Sigmoid colon (tissue), 7 donors: ENCODE measurements at places on chromosomes 12 and 14. TPM values are rescaled to one million over a fixed set of nuclear protein-coding genes. Genes with fewer than 3 reads are reported as not detected.

POTEM gene
- not detected for total RNA-seq

ADGRD1 gene
- total RNA-seq: 11.4 TPM

DNA sequence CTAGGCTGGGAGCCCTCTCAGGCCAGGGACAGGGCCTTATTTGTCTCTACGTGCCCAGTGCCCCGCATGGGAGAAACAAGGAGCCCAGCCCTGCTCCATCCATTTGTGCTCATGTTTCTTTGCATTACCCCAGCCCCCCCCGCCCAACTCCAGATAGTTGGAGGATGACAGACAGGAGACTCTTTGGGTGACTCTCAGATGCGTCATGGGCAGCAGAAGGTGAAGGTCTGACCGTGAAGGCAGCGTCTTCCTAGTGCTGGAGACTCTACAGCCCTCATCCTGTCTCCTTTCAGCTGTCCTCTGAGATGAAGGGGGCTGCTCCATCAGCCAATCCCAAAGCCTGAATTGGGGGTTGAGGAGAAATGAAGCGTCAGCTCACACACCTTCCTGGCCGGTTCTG is 283 bp upstream of the PSMB11 start:
- no peak for DNase-seq

DNA sequence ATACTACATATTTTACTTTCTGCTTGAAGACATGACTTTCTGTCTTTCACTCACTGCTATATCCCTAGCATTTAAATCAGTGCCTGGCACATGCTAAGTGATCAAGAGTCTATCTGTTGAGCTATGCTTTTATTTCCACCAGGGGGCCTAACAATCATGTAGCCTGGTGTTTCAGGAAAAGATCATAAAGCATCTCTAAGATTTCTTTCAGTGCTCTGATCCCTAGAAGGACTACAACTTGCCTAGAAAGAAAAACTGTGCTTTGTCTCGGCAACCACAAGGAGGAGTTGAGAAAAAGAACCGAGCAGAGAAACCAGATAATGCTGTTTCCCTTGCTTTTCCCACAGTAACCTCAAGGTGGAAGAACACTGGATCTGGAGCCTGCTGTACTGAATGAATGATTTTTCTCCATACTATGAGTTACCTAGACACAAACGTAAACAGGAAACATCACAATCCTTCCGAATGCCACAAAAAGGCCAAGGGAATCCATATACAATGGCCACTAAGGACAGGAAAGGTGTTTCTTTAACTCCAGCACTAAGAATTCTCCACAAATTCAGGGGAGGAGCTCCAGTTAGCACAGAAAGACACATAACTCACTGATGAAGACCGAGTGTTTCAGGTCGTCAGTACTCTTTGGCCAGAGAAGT is 1.2 kb downstream of the CRY1 start:
- no peak for DNase-seq

GRCh38 chr12:52947738-52948423 is 1.0 kb upstream of the KRT18 start:
- no peak for DNase-seq

GRCh38 chr12:14921218-14921617 is 17.1 kb downstream of the ERP27 start:
- DNase-seq: no peak

DNA sequence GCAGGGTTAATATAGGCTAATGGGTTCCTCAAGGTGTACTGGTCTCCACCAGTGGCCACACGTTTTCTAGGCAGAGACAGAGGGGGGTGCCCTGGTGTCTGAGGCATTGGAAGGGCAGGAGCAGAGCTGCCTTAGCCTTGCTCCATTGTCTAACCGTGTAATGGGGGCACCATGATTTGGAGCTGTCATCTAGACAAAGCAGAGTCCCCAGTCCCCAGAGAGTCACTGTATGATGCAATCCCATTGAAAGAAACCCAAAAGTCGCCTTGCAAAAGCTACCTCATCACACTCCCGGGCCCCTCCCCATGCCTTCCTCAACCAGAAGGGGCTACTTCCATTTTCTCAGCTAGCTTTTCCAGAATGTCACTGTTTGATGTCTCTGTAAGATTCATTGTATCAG is 487.1 kb downstream of the AACS start:
- DNase-seq: no peak

DNA sequence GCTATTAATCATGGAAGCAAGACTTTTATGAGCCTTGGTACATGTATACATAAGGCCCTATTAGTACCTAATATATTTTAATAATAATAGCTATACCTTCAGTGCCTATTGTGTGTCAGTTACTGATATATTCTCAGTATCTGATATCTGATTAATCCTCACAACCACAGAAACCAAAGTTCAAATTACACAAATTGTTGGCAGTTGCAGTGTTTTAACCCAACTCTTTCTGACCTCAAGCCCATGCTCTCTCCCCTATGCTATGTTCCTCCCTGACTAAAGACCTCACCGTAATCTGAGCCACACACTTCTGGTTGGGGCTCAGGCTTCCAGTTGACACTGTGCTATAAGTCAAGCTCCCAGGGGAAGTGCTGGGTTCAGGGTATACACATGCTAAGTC is 214.4 kb downstream of the SPTSSA start:
- no peak for DNase-seq

RNASE13 gene
- total RNA-seq: not detected

DNA sequence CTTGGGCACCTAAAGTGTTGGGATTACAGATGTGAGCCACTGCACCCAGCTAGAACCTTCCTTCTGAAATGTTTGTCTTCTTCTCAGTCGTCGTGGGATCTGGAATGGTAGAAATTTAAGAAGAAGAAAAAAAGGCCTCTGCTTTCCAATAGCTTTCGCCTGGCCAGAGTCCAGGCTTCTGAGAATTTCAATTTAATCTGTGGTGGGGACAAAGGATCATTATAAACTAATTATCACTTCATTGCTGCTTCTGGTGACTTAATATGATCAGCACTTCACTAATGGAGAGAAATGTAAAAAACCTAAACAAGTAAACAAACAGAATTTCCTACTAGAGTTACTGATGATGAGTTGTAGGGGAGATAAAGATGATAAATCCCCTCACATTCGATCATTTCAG is 51.3 kb downstream of the CFAP251 start:
- DNase-seq: no peak

- no peak for DNase-seq
Observed at GRCh38 chr14:20419419-20419818, 6.1 kb upstream of the TEP1 start.

STAC3 gene
- 1.2 TPM for total RNA-seq

- DNase-seq: no peak
Observed at GRCh38 chr12:1059162-1059561, 68.1 kb downstream of the ERC1 start.

VRTN gene
- not detected for total RNA-seq

CCDC175 gene
- total RNA-seq: not detected

PLA2G1B gene
- total RNA-seq: not detected

- DNase-seq: no peak
Observed at GRCh38 chr12:115598871-115599811, 678.4 kb downstream of the MED13L start.

TAS2R9 gene
- total RNA-seq: not detected

- peak; percentile 88 for DNase-seq
Observed at GRCh38 chr12:101935890-101936746, 58.7 kb downstream of the DRAM1 start.

DNA sequence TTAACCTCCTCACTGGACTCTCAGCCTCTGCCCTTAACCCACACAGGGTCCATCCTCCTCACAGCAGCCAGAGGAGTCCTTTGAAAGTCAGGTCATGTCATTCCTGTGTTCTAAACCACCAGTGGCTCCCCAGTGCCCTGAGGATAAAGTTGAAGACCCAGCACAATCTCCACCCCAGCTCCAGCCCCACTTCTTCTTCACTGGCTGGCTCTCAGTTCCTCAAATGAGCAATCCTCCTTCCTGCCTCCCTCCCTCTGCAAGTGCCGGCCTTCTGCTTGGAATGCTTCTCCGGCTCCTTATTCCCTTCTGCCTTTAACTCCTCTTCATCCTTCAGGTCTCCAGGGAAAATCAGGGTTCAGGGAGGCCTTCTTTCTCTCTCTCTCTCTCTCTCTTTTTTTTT is 32.0 kb upstream of the SPPL3 start:
- DNase-seq: no peak

GRCh38 chr12:1575408-1576401 is 18.7 kb downstream of the FBXL14 start:
- no peak for DNase-seq

BICDL1 gene
- total RNA-seq: 1.4 TPM

- no peak for DNase-seq
Observed at GRCh38 chr12:2092890-2093289, 40.1 kb downstream of the CACNA1C start.

AQP5 gene
- total RNA-seq: not detected

GRCh38 chr12:26276709-26277108 is 81.3 kb downstream of the SSPN start:
- no peak for DNase-seq

SLC41A2 gene
- 22.1 TPM for total RNA-seq

DNA sequence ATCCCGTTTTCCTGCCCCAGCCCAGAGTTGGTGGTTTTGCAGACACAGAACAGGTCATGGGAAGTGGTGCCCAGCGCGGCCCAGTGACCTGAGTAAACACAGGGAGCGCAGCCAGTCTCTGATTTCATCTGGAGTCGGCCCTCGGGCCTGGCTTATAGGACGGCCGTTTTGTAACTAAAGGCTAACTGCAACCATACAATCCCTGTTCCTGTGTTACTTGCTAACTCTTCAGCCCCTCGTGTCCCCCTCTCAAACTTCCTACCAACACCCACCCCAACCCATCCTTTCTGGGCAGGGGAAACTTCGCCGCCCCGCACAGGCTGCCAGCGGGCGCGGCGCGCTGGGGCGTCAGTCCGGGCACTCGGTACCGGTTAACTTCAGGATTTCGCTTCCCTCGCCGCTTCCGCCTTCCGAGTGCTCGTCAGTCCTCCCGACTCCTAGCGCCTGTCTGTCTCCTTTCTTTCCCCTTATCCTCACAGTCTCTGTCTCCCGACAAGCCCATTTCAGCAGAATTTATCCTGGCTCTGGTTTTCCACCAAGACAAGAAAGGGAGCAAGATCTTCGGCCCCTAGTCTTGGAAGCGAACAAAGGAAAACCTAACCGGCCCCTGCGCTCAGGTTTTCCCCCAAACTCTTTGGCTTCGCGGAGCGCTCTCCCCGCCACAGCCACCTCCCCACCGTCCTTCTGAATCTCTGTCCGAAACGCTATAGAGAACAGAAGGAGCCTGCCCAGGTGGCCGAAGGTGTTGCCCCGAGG is 2.0 kb downstream of the SIX1 start:
- no peak for DNase-seq

DNA sequence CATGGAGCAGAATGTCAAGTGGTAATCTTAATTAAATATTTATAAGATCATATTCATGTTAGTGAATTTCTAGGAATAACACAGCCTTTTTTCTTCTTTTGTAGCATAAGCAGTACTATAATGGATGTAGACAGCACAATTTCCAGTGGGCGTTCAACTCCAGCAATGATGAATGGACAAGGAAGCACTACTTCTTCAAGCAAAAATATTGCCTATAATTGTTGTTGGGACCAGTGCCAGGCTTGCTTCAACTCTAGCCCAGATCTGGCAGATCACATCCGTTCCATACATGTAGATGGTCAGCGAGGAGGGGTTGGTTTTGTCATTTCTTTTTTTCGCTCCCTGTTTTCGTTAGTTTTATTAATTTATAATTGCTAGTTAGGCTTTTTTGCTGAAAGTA is 23.1 kb downstream of the AEBP2 start:
- DNase-seq: no peak

DNA sequence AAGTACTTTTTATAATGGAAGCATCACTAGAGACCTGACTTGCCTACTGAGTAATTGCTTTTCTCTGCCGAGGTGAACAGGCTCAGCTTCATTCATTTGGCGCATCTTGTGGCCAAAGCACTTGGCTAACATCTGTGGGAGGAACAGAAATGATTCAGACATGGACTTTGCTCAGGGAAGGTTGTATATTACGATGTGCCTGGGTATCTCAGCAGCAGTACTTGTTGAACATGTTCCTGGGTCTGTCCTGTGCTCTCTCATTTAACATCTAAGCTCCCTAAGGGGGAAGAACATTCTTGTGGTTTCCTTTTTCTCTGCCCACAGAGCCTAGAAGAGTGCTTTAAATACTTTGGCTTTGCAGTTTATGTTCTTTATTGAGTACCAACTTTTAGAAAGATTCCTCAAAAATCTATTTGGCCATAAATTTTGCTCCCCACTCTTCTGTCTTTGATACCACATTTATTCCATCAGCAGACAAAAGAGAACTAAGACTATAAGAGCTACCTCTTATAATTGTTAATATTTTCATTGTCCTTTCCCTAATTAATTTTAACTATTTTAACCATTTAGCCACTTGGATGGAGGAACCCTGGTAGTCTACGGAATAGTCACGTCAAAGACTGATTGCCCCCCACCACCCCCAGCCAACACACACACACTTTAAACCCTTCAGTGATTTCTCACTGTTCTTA is 101.2 kb upstream of the EGLN3 start:
- no peak for DNase-seq
